ENCODE measurements at places on chromosomes 5 and 9.

- no peak for DNase-seq
Measured at GRCh38 chr9:79555474-79556089, 16.2 kb upstream of the TLE4 start.

GRCh38 chr5:171031977-171032376 lies 170.2 kb downstream of the RANBP17 start:
- DNase-seq = no peak

DNA sequence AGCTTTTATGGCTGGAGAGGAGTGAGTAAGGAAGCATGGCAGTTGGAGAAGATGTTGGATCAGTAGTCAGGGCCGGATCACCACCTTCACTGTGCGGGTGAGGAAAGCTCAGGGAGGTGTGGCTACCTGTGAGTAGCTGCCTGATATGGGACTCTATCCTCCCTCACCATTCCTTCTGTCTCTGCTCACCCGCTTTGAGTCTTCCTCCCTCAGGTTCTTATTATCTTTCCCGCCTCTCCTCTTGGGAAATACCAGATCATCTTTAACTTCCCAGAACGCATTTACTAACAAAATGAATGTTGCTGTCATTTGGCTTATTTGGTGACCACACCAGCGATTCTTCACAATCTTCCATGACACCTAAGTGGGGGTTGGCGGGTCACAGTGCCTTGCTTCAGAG lies 140.7 kb upstream of the GPR151 start:
- DNase-seq = no peak

DNA sequence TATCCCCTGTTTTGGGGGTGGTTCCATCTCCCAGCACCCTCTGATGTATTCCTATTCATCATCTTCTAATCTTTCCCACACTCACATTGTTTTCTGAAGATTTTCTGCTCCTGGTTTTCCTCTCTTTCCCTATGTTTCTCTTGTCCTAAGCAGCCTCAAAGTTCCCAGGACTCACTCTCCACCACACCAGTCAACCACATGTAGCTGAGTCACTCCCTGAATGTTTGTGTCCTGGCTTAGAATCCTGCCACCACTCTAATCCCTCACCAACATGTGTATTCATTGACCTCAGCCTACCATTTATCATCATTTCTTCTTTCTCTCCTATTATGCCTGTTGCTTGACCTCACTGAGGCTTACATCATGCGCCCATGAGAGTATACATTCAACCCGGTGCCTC lies 282.4 kb upstream of the ADAMTS16 start:
- DNase-seq = no peak

GRCh38 chr9:80796632-80797031 lies 892.7 kb downstream of the TLE1 start:
- DNase-seq = no peak

DNA sequence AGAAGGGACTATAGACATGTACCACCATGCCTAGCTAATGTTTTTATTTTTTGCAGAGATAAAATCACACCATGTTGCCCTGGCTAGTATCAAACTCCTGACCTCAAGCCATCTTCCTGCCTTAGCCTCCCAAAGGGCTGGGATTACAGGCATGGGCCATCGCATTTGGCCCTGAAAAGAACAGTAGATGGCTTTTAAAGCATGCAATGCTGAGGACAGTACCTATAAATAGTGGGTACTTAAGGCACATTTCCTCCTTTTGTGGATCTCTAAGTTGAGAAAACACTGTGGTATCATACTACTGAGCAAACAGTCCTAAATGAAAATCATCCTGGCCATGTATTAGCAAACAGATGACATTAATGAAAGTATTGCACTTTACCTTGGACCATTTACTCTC lies 119.4 kb downstream of the TTC39B start:
- DNase-seq = no peak

GRCh38 chr9:71681708-71682272 lies 86.5 kb downstream of the CEMIP2 start:
- DNase-seq = no peak

DNA sequence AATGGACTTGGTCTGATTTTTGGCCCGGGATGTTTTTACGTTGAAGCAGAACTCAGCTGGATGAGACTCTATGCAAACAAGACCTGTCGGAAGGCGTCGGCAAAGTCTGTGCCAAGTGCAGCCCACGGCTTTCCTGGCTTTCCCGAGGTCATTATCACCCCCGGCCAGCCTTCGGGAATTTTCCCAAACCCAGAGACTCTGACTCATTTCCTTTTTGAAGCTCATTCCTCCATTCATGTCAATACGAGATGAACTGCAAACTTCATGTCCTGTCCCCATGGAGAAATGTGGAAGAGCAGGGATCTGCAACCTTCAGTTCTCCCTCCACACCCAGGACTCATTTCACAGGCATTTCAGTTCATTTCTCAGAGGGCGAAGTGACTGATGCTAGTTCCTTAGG lies 95.3 kb downstream of the IRX2 start:
- DNase-seq = no peak

GRCh38 chr5:90421136-90421535 lies 11.6 kb upstream of the CETN3 start:
- DNase-seq = no peak

DNA sequence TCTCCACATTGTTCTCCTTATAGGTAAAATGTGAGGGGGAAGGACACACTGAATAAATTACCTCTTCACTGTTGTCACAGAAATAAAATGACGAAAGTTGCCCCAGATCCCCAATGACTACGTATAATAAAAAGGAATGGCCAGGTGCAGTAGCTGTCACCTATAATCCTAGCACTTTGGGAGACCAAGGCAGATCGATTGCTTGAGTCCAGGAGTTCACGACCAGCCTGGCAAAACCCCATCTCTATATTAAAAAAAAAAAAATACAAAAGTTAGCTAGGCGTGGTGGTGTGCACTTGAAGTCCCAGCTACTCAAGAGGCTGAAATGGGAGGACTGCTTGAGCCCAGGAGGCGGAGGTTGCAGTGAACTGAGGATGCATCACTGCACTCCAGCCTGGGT lies 82.2 kb upstream of the APC start:
- DNase-seq = no peak

DNA sequence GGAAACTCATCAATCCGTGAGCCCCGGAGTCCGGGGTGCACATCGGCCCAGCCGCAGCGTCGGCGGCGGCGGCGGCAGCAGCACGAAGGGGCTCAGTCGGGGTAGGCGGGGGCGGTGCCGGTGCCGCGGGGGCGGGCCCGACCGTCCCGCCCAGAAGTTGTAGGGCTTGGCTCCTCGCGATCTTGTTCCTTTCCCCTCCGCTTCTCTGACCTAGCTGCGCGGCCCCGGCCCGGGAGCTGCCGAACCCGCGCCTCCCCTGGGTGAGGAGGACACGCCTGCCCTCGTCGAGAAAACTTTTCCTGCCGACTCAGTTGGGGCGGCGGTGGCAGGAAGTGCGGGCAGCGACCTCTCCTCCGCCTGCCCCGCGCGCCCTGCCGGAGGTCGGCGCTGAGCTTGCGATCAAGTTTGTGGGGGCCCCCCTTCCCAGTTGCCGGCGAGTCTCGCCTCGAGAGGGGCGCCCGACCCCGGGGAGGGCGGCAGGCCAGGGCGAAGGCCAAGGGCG lies at the start of gene MAN2A1:
MAN2A1 (plus strand) TSS at position 188 of the 502 bp plus-strand sequence. CDS start 491 bp downstream, outside the sequence.
- DNase-seq = peak; percentile 80

DNA sequence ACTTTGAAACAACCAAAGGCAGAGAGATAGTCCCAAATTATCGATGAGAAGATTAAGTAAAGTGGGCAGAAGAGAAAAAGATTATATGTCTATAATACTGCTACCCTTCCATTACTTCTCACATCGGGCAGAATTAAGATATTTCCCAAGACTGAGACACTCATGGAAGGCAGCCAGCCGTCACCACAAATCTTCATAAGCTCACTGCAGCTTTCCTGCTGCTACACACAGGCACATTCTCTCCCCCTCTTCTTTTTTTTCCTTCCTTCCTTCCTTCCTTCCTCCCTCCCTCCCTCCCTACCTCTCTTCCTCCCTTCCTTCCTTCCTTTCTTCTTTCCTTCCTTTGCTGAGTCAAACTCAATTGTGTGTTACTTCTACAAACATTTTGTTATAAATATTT lies 58.7 kb upstream of the SPATA31C2 start:
- no peak for DNase-seq

- DNase-seq = no peak
Measured at GRCh38 chr5:65141493-65141892, 340.2 kb downstream of the ADAMTS6 start.

GRCh38 chr9:84754881-84755280 lies 85.4 kb downstream of the NTRK2 start:
- DNase-seq = no peak

DNA sequence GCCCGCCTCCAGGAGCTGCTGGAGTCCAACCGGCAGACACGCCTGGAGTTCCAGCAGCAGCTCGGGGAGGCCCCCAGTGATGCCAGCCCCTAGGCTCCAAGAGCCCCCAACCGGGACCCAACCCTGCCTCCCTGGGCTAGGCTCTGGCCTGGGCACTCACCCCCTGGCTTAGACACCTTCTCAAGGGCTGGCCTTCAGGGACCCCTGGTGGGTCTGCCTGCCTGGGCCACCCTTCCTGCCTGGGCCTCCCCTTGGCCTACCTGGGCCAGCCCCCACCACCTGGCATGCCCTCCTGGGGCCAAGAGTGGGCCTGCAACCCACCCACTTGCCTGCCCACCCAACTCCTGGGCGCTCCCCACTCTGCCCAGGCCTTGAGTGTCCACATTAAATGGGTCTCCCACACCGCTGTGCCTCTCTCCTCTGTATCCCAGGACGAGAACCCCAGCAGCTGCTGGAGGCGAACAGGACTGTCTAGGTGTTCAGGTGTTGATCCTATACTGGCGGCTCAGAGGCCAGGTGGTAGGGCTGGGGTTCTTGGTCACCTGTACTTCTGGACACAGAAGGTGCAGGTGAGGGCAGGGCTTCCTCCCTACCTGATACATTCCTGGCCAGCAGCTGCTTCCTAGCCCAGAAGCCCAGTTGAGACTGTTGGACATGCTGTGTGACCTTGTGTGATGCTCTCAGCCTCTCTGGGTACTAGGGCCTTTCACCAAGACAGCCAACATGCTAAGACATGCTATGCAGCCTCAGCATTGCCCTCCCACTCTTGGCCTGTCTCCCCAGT lies 3.6 kb downstream of the BBLN start:
- DNase-seq = no peak

GRCh38 chr9:90741036-90741435 lies 60.6 kb upstream of the SYK start:
- no peak for DNase-seq

DNA sequence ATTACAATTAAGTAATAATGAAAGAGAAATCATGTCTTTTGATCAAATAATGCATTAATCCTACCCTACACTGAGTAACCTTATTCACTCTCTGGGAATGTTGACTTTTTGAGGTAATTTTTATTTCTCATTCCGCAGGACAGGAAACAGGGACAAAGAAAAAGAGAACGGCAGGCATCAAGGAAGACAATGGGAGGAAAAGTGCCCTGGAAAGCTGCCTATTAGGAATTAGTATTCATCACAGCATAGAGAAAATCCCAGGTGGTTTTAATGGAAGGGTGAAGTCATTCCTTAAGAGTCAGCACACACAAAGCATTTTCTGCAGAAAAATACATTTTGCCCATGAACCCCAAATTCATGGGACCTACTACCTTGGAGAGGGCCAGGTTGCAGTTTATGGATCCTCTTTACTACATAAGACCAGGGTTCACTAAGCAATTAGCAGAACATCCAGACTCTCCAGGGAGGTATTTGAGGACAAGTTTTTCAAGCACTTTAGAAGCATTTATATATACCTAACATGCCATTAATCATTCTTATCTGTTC lies 9.4 kb downstream of the FSTL4 start:
- no peak for DNase-seq

- DNase-seq = no peak
Measured at GRCh38 chr5:88536146-88536545, 267.5 kb upstream of the TMEM161B start.

GRCh38 chr5:16483361-16483760 lies 17.8 kb upstream of the ZNF622 start:
- no peak for DNase-seq

DNA sequence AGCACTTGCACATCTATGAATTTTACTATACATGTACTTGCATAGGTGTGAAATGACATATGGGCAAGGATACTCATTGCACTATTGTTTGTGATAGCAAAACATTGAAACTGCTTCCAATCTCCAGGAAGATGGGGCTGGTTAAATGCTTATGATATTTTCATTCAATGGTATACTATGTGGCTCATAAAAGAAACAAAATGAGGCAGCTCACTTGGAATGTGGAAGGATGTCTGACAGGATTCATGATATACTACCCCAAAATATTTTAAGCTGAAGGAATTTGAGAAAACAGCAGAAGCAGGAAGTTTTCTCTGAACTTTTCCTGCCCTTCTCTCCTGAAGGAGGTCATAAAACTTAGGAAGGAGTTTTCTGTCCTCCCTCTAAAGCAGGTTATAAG lies 99.6 kb upstream of the CAST start:
- DNase-seq = no peak

- no peak for DNase-seq
Measured at GRCh38 chr9:36764364-36765076, 191.8 kb downstream of the MELK start.

DNA sequence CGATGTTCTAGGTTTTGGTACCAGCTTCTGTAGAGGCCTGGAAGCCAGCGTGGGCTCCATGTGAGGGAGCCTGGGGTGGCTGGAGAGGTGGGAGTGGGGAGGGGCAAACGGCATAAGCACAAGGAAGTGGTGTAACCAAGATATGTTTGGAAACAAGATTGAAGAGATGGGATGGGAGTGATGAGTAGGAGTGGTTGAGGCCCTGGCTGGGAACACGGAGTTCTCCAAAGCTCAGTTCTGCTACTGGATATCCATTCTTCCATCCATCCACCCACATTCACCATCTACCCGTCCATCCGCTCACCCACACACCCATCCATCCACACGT lies 12.2 kb downstream of the TSPAN17 start:
- DNase-seq = no peak

- DNase-seq = no peak
Measured at GRCh38 chr9:745761-746380, 95.6 kb upstream of the DMRT1 start.

DNA sequence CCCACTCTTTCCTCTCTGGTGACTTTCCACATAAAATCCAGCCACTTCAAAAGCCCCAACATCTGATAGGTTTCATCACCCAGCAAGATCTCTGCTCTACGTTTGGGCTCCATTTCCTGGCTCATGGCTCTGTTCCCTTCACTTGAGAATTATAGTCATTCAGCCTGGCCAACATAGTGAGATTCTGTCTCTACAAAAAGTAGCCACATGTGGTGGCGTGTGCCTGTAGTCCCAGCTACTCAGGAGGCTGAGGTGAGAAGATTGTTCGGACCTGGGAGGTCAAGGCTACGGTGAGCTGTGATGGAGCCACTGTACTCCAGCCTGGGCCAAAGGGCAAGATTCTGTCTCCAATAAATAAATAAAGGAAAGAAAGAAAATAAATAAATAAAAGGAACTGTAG lies 83.3 kb upstream of the IGFBPL1 start:
- no peak for DNase-seq

GRCh38 chr5:102715082-102715807 lies 39.9 kb upstream of the PAM start:
- DNase-seq = no peak
